NCI-H524 treated with DMSO at 0.1 percent for 48 hours (cell line): ENCODE measurements at places on chromosomes 5 and 9.

- DNase-seq: no peak
Measured at GRCh38 chr9:114621975-114622609, 11.0 kb downstream of the TMEM268 start.

- no peak for DNase-seq
Measured at GRCh38 chr9:31492229-31492628, 892.2 kb upstream of the ACO1 start.

GRCh38 chr5:166962461-166962860, 1329.0 kb upstream of the WWC1 start:
- DNase-seq: no peak

- no peak for DNase-seq
Measured at GRCh38 chr5:113371721-113372196, 63.0 kb downstream of the TSSK1B start.

DNA sequence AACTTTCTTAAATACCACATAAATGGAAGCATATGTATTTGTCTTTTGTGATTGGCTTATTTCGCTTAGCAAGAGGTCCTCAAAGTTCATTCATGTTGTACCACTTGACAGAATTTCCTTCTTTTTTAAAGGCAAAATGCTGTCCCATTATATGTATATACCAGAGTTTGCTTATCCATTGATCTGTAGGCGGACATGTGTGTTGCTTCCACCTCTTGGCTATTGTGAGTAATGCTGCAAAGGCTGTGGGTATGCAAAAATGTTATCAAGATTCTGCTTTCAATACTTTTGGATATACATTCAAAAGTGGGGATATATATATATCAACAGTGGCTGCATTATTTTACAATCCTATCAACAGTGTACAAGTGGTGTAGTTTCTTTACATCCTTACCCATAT, 271.0 kb downstream of the PRR16 start:
- no peak for DNase-seq

DNA sequence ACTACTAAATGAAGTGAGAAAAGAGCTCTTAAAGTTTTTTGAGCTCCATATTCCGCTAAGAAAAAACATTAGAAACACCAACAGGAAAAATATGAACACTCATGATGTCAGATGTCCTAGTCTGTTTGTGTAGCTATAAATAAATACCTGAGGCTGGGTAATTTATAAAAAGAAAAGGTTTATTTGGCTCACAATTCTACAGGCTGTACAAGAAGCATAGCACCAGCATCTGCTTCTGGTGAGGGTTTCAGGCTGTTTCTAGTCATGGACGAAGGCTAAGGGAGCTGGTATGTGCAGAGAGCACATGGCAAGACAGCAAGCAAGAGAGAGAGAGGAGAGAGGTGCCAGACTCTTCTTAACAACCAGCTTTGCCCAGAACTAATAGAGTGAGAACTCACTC, 186.2 kb downstream of the PLK2 start:
- DNase-seq: no peak

GRCh38 chr9:83299571-83299970, 236.6 kb upstream of the RASEF start:
- no peak for DNase-seq

GRCh38 chr5:173138707-173139106, 5.6 kb upstream of the BNIP1 start:
- DNase-seq: no peak

DNA sequence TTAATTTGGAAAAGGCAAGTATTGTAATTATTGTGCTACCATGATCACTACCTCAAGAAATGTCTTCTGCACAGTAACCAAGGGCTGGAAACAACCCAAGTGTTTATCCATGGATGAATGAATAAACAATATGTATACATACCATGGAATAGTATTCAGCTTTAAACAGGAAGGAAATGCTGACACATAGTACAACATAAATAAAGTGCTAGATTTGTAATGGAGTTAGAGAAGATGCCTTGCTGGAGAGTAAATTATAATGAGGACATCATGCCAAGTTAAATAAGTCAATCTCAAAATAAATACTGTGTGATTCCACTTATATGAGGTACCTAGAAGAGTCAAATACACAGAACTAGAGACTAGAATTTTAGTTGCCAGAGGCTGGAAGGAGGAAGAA, 160.0 kb downstream of the CCDC192 start:
- DNase-seq: no peak

GRCh38 chr5:130501151-130501865, 597.0 kb downstream of the CHSY3 start:
- no peak for DNase-seq

GRCh38 chr5:132765311-132766019, 11.6 kb downstream of the SEPTIN8 start:
- no peak for DNase-seq

DNA sequence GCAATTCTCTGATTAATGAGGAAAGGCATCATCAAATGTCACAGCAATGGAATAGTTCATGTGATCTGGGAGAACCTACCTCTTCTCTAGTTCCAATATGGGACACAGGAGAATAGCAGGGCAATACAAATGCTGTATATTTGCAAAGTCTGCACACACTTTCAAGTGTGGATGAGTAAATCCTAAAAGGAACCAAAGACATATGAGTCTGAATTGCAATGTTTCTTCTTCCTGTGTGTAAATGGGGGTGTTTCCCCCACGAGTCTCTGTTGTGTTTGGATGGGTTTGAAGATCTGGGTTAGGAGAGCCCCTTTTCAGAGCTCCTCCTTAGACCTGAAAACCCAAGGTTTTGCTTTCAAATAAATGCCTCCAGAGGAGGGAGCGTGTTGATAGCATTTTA, 26.9 kb downstream of the SLC46A2 start:
- no peak for DNase-seq

GRCh38 chr5:219991-220390, 1.9 kb downstream of the SDHA start:
- no peak for DNase-seq

GRCh38 chr5:61275841-61276240, 56.2 kb upstream of the ZSWIM6 start:
- DNase-seq: no peak

GRCh38 chr5:132010989-132011621, 353 bp downstream of the ACSL6 start:
- DNase-seq: no peak

GRCh38 chr9:98231770-98232478, 23.5 kb downstream of the TBC1D2 start:
- DNase-seq: no peak

DNA sequence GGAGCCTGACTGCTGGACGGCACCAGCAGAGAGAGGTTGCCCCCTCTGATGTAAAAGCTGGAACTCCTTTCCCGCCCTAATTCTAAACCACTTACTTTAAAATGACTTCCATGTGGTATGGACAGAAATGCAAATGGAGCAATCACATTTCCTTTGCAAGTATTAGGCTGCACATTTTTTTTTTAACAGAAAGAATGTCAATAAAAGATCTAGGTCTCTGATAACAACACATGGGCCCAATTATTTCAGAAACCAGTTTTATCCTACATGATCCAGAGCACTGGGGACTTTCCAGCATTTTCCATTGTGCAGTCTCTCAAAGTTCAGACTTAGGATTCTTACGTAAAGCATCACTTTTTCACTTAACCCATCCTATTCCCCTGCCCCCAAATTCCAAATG, 203.7 kb downstream of the NXNL2 start:
- no peak for DNase-seq

- no peak for DNase-seq
Measured at GRCh38 chr9:94861589-94862272, 135.2 kb downstream of the AOPEP start.

DNA sequence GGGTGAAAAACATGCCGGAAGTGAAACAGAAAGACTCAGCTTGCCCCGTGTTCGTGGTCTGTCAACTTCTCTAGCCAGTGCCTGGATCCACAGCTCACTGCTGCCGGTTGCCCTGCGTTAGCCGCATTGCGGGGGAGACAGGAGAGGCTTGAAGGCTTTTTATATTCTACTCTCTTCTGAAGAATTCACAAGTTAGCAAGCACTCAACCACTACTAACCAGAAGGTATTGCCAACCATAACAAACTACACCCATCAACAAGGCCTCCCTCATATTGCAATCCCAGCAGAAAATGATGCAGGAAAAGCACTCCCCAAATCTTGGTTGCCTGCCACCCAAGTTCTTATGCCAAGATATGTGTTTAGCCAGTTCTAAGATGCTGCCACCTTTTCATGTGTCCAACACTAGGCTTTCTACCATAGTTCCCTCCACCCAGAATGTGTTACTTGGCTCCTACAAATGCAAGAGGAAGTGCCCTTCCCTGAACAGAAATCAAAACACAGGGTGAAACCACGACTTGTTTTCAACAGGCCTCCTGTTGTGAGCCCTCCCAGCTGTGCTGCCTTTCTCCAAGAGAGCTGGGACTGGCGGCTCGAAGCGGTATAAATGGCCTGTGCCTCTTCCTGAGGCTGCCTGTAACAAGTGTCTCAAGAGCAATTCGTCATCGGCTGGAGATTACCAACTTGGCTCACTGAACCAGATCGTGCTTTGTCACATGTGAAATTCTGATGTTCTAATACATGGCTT, 129.0 kb downstream of the SNX18 start:
- no peak for DNase-seq

GRCh38 chr9:135618866-135619598, 20.3 kb downstream of the GLT6D1 start:
- no peak for DNase-seq

DNA sequence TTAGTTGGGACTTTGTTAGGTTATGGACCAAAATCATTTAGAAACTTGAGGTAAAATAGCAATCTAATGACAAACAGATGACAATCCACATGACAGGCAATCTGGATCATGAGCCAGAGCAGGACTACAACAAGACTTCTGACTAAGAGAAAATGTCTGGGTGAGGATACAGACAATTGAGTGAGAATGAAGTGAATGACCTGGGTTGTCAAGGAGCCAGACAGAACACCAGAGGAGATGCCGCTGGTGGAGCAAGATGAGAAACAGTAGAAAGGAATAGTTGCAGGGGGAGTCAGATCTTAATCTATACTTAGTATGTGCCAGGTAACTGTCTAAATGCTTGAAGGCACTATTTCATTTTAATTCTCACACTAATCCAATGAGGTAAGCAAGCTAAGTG, 277.8 kb downstream of the PRELID2 start:
- no peak for DNase-seq

DNA sequence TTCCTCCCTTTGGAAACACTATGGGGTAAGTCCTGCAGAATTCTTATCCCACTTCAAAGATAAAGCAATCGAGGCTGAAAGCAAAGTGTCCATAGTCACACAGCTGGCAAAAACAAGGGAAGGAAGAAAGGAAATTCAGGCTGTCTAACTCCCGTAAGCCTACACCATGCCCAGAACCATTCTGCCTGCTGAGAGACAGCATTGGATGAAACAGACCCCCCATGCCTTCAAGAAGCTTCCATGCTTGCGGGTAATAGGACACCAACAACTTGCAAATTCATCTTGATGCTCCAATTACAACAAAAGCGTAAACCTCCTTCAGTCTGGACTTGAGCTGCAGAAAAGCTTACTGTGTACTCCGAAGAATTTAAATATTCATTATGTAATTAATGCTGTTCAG, 181.1 kb upstream of the WWC1 start:
- no peak for DNase-seq

DNA sequence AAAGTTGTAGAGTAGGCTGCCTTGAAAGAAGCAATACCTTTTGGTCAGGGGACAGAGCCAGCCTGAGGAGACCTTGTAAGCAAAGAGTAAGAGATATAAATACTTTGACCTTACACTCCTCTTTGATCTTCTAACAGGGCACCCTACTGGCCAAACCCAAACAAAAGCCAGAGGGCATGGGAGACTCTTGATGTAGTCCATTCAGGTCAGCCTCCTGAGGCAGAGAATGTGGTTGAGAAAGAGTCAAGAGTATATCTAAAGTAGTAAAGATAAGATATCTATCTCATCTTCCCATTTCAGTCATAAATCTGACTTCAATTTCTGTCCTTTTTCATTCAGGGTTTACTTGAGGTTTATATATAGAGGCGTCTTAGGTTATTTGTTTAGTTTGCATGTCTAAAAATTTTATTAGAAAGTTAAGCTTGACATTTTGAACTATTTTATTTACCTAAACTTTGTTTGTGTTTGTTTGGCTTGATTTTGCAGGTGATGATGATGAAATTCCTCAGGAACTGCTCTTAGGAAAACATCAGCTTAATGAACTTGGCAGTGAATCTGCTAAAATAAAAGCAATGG, 125.7 kb downstream of the NIPBL start:
- no peak for DNase-seq

DNA sequence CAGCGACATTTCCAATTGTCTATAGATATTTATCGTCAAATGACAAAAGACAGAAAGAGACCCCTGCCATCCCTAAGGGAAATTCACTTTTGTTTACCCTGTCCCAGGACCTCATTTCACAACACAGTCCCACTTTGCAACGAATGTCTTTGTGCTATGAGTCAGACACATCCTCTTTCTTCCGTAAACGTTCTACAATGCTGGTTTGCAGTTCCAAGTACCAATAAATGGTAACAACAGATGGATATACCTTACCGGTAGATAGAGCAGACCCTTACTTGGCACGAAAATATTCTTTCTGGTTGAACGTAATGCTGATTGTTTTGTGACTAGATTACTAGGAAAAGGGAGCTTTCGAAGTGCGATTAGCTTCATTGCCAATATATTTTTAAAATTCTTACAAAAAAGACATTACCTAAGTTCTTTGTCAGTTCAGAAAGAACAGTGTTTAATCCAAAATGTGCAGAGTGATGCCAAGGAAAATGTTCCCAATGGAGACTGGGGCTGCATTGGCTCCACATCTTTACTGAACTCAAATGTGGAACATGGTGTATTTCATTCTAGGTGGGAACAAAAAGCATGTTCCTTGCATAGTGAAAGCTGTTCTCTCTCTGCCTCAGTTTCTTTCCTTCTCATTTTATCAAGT, 202.5 kb upstream of the SLC27A6 start:
- DNase-seq: no peak

DNA sequence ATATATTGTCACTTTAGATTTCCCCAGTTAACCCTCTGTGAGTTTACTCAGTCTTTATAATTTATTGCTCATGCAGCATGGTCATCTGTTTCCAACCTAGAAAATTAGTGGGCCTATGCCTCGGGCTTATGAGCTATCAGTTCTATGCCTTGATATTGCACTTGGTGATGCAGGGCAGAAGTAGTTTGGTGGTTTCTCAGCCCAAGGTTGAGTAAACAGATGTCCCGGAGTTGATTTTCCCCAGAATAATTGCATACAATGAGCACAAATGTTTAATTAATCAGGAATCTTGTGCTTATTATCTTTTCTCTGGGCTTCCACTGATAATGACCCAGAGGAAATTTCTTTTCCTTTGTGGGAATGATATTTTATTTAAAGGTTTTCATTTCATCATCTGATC, 474.0 kb downstream of the CCDC171 start:
- DNase-seq: no peak

- DNase-seq: no peak
Measured at GRCh38 chr9:131400627-131401026, 6.7 kb downstream of the PRRC2B start.
